ENCODE measurements at places on chromosomes 11 and 22.

DNA sequence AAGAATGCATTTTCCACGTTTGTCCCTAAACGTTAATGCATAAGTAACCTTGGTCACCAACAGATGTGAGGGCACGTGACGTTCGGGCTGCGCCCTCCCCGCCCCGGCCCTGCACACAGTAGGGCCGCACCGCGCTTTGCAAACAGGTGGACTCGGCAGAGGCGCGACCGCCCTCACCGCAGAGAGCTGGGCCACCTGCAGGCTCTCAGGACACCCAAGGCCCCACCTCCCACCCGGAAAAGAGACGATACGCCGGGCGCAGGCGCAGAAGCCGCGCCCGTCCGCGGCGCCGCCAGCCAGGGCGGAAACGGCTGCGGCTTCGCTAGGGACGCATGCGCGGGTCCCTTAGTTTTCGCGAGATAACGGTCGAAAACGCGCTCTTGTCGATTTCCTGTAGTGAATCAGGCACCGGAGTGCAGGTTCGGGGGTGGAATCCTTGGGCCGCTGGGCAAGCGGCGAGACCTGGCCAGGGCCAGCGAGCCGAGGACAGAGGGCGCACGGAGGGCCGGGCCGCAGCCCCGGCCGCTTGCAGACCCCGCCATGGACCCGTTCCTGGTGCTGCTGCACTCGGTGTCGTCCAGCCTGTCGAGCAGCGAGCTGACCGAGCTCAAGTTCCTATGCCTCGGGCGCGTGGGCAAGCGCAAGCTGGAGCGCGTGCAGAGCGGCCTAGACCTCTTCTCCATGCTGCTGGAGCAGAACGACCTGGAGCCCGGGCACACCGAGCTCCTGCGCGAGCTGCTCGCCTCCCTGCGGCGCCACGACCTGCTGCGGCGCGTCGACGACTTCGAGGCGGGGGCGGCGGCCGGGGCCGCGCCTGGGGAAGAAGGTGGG lies at the start of gene FADD:
Gene FADD (plus strand): TSS at position 377 of the 831 bp plus-strand sequence. CDS start 164 bp downstream, at position 541.
- DNase-seq: peak; percentile 81

- DNase-seq: no peak
Observed at GRCh38 chr11:121887976-121888557, 227.9 kb downstream of the BLID start.

- no peak for DNase-seq
Observed at GRCh38 chr11:93500759-93501158, 42.4 kb downstream of the SMCO4 start.

- no peak for DNase-seq
Observed at GRCh38 chr11:9527481-9528135, 45.9 kb upstream of the WEE1 start.

GRCh38 chr11:76752321-76753143 lies 30.6 kb upstream of the TSKU start:
- DNase-seq: no peak

DNA sequence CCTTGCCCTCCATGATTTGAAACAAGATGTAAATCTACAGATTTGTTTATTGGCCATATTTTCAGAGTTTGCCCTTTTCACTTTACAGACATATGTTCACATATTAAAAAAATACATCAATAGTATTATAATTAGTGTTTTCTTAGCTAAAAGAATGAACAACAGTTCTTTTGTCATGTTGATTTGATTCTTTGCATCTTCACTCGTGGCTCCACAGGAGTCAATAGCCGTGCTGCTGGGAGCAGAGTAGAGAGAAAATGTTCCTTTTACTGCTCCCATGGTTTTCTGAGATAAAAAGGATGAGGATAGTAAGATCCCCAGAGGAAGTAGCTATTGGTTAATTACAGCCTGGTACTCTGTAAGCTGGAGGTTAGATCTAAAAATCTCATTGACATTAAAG lies 151.2 kb downstream of the PGR start:
- no peak for DNase-seq

DNA sequence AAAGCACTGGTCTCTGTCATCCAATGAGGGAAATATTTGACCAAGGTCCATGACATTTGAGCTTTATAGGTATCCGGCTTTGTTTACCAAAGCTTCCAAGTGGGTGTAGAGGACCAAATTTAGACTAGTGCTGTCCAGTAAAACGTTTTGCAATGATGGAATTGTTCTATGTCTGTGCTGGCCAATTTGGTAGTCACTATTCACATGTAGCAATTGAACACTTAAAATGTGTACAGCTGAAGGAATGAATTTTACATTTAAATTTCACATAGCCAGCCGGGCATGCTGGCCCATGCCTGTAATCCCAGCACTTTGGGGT lies 118.0 kb downstream of the PKNOX2 start:
- no peak for DNase-seq

DNA sequence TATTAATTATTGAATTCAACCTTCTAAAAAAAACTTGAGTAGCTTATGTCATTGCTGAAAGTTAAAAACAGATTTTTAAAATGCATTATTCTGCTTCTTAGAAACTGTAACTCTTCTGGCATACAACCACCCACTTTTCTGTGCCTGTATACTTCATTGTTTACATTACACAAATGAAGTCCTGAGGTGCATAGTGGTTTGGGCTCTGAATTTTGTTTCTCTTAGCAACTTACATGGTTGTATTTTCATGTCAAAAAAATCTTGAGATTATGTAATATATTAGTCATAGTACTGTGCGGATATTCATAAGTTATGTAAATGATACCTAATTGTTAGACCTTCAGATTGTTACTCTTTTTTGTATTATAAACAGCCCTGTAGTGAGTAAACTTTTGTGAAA lies 12.2 kb downstream of the SC5D start:
- DNase-seq: no peak

- no peak for DNase-seq
Observed at GRCh38 chr11:78216571-78217287, 28.0 kb downstream of the USP35 start.

DNA sequence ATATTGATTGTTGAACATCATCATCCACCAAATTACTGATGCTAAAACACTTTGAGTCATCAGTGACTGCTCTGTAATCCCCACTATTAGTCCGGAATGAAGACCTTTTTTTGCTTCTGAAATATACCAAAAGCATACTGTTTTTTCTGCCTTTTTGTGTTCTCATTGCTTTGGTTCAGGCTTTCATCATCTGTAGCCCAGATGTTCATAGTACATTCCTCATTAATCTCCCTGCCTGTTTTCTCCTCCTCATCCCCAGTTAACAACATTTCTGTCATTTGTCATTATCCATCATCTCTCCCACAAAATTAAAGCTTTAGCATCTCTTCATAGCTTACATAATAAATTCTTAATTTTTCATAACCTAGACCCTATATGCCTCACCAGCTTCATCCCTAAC lies 9.2 kb downstream of the CEP57 start:
- no peak for DNase-seq

DNA sequence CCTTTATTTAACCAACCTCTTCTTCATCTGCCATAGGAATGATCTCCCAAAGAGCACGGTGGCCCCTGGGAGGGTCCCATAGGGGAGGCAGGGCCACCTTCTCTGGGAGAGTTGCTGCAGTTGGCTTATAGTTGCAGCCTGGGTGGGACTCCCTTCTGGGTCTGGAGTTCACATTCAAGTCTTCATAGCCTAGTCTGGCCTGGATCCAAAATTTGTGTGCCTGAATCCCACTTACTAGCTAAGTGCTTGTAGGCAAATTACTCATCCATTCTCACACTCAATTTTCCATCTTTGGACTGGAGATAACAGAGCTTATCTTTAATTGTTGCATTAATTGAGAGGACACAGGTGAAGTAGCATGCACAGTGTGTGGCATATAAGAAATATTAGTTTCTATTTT lies 163.6 kb downstream of the GRIK4 start:
- DNase-seq: no peak

DNA sequence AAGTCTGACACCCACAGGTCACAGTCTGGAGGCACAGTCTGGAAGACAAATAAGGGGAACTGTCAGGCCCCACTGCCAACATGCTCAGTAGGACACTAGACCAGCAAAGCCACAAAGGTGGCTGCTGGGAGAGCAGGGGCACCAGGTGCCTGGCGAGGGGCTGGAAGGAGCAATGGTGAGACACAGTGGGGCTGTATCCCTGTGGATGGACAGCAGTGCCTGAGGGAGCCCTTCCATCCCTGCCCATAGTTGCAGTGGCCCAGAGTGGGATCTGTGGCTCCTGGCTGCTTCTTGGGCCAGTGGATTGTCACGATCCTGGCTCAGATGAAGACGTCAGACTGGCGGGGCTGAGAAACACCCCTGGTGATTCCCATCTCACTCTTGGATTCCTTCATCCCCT lies 154.6 kb downstream of the DSCAML1 start:
- DNase-seq: no peak
